ENCODE measurements at places on chromosomes 2 and 18.

- no peak for DNase-seq
Measured at GRCh38 chr2:43018179-43019024, 208.0 kb downstream of the ZFP36L2 start.

DNA sequence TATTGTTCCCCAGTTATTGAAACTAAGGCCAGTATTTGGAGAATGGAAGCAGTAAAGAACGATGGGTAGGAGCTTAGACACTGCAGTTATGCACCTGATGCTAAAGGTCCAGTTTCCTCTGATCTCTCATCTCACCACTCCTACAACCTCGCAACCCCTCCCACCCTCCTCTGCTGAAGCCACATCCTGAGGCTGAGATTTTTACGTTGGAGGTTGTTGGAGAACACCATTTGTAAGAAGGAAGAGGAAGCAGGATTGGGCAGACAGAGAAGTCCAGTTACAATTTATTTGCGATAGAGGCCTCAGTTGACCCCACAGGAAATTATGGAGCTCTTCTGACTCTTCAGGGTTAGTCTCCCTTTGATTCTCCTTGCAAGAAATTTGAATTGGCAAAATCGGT, 54.3 kb upstream of the NDUFV2 start:
- no peak for DNase-seq

GRCh38 chr18:59512025-59512755, 153.1 kb upstream of the LMAN1 start:
- DNase-seq, result no peak

DNA sequence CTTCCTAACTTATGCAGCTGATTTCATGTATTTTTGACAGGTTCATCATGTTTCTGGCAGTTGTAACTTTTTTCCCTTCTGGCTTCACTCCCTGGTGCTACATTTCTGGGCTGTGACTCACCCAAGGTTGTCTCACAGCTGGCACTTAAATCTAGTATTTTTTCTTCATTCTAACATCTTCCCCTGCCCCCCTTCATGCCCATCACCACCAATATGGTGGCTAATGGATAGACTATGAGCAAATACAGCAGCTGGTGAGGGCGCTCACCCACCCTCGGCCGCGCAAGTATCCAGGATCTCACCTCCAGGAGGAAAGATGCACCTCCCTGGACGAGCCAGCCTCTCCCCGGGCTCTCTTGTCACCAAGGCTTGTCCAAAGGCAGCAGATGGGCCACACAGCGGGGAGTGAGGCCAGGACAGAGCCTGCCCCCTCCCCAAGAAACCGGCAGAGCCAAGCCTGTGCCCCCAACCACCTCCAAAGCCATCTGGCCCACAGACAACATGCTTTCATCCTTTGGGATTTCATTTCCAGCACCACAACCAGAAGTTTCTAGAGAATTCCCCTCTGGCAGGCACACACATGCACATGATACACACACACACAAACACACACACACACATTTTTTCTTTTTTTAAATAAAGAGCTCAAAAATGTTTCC, 39.1 kb downstream of the ATOH8 start:
- DNase-seq, result no peak

DNA sequence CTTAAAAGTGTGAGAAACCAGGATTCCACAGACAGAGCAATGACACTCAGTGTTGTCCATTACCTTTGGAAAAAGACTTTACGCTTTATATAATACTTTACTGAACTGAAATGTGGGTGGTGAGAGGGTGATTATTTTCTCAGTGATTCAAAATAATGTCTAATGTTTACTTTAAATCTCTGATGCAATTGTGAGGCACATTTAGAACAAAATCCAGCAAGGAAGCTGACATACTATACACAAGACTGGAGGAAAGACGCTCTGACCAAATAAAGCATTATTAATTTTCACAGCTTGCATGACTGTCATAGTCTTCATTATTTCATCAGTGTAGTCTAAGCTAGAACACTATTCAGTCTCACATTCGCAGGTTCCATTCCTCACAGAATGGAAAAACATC, 34.1 kb upstream of the STAT1 start:
- DNase-seq, result no peak

DNA sequence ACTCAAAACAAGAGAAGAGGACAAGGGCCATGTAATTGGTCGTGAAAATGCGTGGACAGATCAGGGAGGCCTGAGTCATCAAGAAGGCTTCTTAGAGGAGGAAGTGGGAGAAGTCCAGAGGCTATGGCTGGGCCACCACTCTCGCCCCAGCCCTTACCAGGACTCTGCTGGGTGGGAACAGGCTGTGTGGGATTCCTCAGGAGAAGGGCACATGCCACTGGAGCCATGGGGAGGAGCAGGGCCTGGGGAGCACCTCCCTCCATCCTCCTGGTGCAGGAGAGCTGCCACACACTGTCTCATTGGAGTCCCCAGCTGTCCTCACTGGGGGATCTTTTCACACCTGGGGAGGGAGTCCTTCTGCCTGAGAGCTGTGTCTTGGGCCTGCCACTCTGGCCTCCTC, 9.4 kb upstream of the RALB start:
- DNase-seq, result no peak

- DNase-seq, result no peak
Measured at GRCh38 chr2:150385211-150385610, 102.3 kb downstream of the RND3 start.

GRCh38 chr2:241279413-241279812, 36.1 kb downstream of the HDLBP start:
- DNase-seq, result no peak

- no peak for DNase-seq
Measured at GRCh38 chr2:140990416-140990815, 1140.4 kb downstream of the LRP1B start.

DNA sequence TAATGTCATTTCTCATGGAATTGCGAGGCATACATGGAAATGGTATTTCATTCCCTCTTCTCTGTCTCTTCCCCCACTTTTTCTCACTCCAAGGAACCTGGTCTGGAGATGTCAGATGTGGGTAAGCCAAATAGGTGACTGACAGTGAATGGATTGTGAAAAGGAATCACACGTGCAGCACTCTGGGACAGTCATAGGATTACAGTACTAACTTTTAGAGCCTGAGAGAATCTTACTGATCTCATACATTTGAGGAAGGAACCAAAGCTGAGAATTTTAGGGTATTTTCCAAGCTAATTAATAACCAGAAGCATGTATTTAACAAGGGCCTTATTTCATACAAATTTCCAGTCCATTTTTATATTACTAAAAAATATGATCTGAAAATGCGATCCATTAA, 58.1 kb upstream of the ERBB4 start:
- no peak for DNase-seq

- DNase-seq, result no peak
Measured at GRCh38 chr2:58052978-58053377, 6.4 kb downstream of the VRK2 start.

DNA sequence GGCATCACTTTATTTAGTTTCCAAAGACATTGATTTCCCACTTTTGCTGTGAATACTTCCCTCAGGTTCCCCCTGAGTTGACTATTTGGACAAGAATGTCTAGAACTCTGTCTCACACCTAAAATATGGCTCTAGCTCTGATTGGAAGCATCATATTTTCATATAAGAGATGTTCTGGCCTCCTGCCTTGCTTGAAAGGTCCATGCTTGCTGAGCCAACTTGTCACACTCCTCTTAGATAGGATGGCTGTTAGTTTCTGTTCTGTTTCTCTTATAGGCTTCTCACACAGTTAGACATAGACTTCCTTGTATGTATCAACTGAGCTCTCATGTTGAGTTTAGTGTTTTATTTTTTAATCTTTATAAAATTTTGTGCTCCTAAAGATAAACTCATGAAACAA, 87.1 kb downstream of the CNTNAP5 start:
- DNase-seq, result no peak

- DNase-seq, result no peak
Measured at GRCh38 chr2:99609851-99610381, 120.1 kb upstream of the REV1 start.

GRCh38 chr2:218252509-218253231, 8.1 kb upstream of the GPBAR1 start:
- no peak for DNase-seq

DNA sequence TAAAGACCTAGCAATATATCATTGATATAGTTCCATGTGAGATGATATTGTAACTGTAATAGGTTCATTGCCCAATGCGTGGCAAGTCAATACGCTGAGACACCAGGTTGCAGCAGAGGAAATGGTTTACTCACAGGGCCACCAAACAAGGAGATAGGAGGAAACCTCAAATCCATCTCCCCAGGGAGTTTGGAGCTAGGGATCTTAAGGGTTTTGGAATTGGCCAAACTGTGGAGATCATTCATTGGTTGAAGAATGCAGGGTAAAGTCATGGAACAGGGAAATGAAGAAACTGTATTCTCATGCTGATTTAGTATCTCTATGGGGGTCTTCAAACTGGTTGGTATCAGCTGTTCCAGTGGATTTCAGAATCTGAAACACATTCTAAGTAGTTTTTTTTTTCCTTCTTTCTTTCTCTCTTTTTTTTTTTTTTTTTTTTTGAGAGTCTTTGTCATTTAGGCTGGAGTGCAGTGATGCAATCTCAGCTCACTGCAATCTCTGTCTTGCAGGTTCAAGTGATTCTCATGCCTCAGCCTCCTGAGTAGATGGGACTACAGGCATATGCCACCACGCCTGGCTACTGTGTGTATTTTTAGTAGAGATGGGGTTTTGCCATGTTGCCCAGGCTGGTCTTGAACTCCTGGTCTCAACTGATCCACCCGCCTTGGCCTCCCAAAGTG, 30.7 kb upstream of the PPM1B start:
- no peak for DNase-seq

GRCh38 chr2:6877402-6878304, at the start of gene RSAD2:
TSS of gene RSAD2 (plus strand) at chr2:6877777. CDS start at chr2:6877801, 24 bp downstream.
- no peak for DNase-seq

DNA sequence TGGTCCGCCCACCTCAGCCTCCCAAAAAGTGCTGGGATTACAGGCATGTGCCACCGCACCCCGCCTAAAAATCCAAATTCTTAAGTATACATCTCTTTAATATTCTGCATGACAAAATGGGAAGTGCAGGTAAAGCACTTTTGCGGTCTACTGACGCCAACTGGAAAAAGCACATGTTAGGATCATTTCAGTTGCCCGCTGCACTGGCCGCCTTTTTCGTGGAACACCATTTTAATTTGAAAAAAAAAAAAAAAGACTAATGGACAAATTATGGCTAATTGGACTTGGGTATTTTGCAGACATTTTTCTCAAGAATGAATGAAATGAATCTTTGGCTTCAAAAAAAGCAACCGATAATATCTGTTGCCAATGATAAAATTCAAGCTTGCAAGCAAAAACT, 129.3 kb upstream of the GPC1 start:
- no peak for DNase-seq
